NCI-H1436 treated with DMSO at 0.1 percent for 48 hours (cell line): ENCODE measurements at places on chromosomes 3 and 15.

- DNase-seq, result no peak
These were observed 181.0 kb upstream of the PPP2R3A start for GRCh38 chr3:135784557-135784956.

DNA sequence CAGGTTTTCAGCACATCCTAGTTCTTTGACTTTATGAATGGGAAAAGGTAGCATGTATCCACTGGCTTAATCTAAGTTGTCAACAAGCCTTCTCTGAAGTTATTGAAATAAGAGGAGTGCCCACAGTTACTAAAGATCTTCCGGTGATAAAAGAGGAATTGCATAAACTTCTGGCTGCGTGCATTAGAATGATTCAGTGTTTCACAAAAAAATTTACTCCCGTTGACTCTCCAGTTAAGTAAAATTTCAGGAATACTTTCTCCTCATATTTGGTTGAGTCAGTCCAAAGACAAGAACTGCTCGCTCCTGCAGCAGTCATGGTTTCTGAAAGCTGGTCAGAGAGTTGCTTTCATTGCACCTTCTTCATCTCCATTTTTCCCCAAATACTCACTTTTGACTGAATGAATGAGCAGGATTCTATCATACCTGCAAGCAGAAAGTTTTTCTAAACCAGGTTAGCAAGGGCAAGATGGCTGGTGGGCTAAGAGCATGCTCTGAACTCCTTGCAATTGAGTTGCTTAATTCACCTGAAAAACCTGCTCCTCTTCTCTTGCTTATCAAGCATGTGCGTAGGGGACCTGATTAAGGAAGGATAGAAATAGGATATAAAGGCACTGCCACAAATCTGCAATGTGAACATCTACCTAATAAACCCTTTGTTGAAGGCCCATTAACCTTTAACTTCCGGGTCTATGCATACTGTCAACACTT, 64.2 kb upstream of the TIMP4 start:
- DNase-seq, result no peak

GRCh38 chr3:129312671-129313414, 34.2 kb downstream of the HMCES start:
- DNase-seq, result no peak

DNA sequence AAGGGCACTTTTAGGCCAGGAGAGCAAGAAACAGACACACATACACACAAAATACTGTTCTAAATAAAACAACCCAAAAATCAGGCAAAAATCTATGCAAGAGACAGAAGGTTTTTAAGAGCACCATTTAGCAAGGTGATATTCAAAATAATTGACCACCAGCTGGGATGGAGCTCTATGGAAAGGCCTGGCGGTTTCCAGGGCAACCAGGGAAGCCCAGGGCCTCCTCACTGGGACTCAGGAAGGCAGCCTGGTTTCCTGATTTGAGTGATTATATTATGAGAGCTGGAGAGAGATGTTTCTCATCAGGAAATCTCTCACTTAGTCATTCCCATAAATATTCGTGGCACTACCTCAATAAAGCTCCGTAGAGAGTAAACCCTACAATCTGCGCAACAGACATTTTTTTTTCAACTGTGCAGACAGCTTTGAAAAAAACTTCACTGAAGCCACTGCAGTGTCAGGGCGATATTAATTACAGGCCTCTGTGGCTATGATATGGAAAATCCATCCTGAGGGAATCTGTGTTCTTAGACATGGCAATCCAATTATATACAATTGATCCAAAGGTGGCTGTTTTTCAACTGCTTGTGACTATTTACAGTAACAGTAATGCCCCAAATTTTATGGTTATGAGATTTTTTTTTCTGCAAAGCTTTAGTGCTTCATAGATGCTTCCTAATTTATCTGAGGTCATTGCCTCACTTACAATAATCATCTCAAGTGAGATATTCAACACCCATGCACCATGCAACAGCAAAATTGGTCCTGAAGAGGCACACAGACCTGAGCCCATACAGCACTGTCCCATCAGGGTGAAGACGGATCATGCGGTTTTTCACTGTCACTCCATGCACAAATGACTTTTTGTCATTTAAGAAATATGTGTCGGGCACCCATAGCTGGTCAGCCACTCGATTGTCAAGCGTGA, 152.1 kb downstream of the GABRB3 start:
- no peak for DNase-seq

DNA sequence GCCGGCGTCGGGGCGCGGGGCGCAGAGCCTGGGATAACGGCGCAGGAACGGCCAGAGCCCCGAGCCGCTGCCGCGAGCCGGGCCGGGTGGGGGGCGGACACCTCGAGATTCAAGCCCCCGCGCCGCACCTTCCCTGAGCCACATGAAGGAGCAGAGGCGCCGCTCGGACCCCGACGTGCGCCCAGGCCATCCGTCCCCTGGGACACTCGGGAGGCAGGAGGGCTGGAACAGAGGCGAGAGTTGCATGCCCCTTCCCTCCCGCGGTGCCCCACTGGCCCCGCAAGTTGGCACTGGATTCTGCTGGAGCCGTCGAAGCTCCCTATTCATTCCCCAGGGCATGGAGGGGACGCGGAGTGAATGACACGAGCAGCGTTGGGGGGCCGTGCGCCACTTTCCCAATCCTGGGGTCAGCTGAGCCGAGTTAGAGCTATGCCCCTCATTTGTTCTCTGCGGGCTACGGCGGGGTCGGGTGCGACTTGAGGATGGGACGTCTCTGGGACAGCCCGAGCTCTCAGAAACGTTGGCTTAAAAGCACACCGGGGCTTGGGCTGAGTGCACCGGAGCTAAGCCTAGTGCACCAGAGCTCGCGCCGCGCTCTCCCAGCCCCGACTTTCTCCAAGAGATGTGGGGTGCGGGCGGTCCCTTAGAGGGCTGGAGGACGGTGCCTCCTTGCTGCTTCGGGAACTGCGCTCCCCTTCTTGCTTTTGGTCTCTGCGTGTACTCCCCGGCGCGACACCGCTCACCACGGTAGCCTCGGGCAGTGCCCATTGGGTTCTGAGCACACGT, 588 bp downstream of the SLC6A1 start:
- DNase-seq, result no peak

DNA sequence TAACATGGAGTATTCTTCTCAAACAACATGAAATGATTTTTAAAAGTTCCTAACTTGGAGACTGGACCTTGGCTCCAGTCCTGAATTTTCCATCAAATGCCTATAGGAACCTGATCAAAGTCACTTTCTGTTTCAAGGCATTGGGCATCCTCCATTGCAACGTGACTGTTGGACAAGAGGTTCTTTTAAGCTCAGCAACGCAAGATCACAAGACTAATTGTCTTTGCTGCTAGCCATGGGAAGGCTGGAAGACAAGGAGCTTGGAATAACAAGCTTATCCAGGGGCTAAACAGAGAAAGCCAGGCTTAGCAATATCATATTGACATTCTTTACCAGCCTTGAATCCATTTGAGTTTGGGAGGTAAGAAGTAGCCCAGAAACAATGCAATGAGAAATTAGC, 48.3 kb downstream of the SST start:
- DNase-seq, result no peak

- no peak for DNase-seq
These were observed 6.6 kb upstream of the RAB11A start for GRCh38 chr15:65862682-65863081.
